ENCODE measurements at places on chromosomes 1 and 21.

GRCh38 chr1:6246497-6247467 is 2.8 kb downstream of the HES3 start:
- DNase-seq: peak; percentile 72

DNA sequence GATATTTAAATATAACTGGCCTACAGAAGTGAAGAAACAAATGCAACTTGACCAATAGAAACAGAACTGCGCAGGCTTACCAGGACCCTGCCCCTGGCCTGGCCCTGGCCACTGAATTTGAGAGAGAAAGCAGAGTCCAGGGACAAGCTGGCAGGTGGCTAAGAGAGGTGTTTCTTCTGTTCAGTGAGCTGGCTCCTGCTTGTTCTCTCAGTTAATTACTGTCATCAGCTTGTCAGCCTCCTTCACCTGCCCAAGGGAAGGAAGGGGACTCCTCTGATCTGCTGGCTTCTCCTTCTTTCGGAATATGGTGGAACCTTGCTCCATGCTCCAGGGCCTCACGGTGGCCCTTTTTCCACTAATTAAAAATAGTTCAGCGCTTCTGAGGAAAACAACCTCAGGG is 388.4 kb downstream of the DISC1 start:
- no peak for DNase-seq

DNA sequence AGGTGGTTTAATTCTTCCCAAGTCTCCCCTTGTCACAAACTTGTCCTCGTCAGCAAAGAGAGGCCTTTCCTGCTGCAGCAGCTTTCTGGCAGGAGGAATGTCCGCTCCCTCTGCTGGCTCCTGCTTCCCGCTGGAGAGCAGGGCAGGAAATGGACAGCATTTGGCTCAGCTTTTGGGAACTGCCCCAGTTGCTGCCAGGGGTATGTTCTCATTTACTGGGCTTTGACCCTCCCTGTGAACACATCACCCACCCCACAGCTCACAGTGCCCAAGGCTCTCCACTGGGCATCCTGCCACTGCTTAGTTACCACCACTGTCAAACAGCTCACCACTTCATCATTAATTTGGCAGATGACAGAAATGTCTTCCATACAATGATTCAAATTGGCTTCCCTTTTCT is 75.4 kb downstream of the MRPL37 start:
- peak; percentile 68 for DNase-seq

DNA sequence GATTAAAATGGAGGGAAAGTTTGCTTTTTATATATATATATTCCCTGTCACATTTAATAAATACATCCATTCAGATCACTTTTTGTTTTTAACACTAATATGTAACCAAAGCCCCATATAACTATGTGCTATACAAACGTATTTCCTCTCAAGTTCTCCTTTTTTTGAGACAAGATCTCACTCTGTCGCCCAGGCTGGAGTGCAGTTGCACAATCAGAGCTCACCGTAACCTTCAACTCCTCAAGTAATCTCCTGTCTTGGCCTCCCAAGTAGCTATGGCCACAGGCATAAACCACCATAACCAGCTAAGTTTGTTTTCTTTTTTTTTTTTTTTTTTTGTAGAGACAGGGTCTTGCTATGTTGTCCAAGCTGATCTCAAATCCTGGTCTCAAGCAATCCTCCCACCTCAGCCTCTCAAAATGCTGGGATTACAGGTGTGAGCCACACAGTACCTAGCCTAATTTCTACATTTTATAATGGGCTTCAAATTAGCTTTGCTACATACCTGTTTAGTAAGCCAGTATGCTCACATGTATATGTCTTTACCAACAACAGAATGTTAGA is 120.0 kb downstream of the TGFBR3 start:
- no peak for DNase-seq

GRCh38 chr1:25527226-25527846 is 16.1 kb upstream of the LDLRAP1 start:
- DNase-seq: no peak

- DNase-seq: no peak
Measured at GRCh38 chr1:228219962-228220780, 12.3 kb downstream of the OBSCN start.

GRCh38 chr1:31577515-31578192 is 1.3 kb downstream of the TINAGL1 start:
- peak; percentile 70 for DNase-seq

DNA sequence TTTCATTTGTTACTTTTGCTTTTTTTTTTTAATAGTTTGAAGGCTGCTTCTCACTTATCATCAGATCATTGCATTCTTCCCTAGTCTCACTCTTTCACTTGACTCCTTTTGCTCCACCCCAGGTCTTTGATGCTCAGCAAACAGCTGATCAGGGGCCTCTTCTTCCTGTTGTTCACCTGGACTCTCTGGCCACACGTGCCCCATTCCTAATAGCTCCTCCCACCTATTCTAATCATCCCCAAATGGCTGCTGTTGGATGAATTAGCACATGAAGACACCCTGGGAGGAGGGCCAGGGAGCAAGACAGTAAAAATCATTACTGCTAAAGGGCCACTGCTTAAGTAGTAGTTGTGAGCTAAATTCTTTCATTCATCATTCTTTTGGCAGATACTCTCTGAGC is 119.5 kb downstream of the MAB21L3 start:
- DNase-seq: no peak

DNA sequence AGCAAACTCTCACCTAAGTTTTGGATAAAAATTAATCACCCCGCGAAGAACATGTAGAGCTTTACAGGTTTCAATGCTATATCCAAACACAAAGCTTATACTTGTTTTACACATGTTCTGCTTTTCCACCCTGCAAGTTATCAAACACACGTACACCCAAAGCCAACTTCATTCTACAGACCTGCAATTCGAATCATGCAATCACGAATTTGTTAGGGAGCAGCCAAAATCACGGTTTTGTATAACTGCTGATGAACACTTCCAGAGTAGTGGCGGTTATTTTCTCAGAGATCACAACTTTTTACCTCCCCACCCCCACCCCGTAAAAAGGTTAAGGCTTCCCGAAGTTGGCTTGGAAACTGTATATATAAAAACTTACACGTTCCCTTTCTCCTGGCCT is 1.4 kb downstream of the HMGN1 start:
- peak; percentile 7 for DNase-seq

DNA sequence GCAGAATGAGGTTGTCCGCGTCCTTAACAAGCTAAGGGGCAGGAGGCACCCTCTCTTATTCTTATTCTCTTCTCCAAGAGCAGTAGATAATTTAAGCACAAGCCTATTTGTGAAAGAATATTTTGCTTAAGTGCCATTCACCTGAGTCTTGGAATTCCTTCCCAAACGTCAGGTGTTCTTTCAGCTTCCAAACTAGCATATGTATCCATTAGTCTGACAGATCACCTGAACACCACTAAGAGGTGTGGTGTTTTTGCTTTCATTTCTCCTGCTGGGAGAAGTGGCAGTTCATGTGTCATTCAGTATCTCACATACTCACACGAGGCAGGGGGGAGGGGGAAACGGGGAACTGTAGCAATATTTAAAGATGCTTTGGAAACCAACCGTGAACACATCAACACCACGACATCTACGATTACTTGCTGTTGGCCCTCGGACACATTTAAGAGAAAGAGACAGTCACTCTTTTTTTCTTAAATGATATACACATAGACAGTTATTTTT is 45.5 kb upstream of the RBM15 start:
- DNase-seq: no peak

GRCh38 chr21:15740383-15740782 is 10.6 kb downstream of the USP25 start:
- DNase-seq: no peak

- DNase-seq: peak; percentile 47
Measured at GRCh38 chr1:24111996-24112779, at the start of gene MYOM3. Gene MYOM3 (minus strand): TSS chr1:24112135. CDS start chr1:24108636, 3,499 bp downstream.

DNA sequence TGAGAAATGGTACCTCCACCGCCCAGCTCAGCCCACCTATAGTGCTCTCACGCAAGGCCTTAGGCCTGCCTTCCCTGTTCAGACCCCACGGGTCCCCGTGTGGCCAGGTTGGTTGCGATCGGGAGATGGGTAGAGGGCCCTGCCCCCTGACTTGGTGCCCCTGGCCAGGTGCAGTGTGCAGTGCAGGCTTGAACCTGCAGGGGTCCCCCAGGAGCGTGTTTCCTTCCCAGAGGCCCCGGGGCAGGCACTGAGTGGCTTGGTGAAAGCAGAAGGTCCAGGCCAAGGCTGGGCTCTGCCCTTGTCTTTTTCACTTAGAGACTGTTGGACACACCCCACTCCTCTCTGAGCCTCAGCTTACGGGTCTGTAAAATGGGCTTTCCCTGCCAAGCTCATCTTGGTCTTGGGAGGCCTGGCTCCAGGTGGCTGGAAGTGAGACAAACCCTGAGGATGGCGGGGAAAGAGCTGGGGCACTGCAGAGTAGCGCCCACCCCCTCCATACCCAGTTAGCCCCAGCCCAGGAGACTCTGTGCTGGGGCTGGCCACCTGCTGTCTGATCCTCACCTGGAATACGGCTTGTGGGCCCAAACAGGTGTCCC is 9.3 kb upstream of the HES5 start:
- no peak for DNase-seq

- peak; percentile 34 for DNase-seq
Measured at GRCh38 chr1:11806307-11806936, 431 bp downstream of the CLCN6 start.

DNA sequence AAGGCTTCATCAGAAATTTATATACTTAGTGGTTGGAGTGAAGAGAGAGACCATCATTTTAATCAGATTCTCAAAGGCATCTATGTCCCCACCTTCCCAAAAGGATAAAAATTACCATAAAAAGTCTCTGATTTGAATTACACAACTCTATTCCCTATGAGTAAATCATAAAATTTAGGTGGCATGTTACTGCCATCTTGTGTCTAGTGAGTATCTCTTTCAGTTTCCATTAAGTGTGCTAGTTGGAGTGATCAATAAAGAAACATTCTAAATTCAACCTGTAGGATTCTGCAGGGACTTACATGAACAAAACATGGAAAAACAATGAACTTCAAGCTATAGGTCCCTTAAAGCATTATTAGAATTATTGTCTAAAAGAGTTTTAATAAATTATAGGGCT is 655.4 kb downstream of the LTN1 start:
- peak; percentile 71 for DNase-seq

DNA sequence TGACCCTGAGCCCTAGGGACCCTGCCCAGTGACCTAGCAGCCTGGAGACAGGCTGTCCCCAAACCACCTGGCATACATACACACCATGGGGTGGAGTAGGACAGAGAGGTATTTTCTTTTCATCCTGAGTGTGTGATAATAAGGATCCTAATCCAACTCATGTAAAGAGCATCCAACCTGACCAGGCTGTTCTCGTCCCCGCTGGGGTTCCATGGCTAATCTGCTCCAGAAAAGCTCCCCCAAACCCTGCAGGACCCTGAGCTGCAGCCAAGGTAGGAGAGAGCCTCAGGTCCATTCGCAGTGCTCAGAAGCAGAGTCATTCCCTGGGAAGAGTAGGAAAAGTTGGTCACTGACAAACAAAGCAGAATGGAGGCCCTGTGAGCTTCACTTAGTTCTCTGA is 31.4 kb downstream of the KCND3 start:
- DNase-seq: no peak

DNA sequence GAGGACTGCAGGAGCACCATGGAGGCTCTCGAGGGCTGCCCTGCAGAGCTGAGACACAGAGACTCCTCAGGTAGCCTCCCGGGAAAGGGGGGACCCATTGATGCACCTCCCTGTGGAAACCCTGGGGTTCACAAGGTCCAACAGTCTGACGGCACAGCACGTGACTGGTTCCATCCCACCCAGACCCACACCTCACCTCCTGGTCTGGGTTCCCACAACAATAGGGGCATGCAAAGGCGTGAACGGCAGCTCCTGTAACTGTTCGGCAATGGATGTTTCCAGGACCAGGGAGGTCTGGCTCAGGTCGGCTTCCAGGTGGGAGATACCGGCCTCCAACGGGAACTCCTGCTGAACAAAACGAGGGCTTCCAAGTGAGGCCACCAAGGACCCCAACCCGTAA is 86.8 kb downstream of the NPHP4 start:
- no peak for DNase-seq

GRCh38 chr1:179476484-179476883 is 99.3 kb downstream of the NPHS2 start:
- no peak for DNase-seq

- DNase-seq: peak; percentile 57
Measured at GRCh38 chr1:41359211-41360073, 1.8 kb upstream of the FOXO6 start.

- peak; percentile 50 for DNase-seq
Measured at GRCh38 chr1:91502672-91503184, 2.1 kb downstream of the CDC7 start.

DNA sequence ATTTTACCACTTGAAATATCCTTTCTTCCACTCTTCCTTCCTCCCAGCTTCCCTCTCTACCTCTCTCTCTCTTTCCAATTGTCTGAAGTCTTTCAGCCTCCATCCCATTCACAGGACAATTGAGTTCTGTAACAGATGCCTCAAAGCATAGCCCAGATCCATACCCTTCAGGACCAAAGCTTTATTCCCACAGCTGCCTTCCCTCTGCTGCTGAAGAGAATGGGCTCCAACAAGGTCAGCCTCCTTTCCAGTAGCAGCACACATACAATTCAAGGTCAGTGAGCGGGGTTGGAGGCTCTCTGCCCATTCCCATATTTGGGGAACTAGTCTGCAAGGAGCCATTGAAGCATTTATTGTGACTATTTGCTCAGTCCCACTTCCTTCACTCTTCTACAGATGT is 179.9 kb downstream of the DPYD start:
- no peak for DNase-seq

GRCh38 chr1:22024485-22025367 is 23.3 kb downstream of the CELA3A start:
- DNase-seq: peak; percentile 86

GRCh38 chr1:85378534-85378933 is 86.4 kb downstream of the DDAH1 start:
- no peak for DNase-seq

DNA sequence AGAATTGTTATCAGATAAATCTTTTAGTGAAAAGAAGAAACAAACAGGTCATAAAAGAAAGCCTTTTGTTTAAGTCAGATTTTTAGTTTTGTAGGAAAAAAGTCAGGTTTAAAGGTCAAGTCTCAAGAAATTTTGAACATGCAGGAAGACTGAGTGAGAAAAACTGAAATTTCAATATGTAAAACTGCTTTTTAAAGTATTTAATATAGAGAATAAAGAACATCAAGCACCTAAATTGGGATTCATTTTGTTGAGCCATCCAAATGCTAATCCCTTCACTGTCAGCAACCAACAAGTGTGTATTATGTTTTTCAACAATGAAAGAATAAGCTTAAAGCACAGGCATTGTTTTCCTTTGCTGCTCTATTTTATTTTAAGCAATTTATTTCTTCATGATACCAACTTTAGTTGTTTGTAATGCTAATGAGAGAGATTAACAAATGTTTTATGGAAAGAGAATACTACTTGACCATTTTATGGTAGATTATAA is 114.9 kb upstream of the SERTAD4 start:
- no peak for DNase-seq

- DNase-seq: no peak
Measured at GRCh38 chr1:200033511-200034261, 6.2 kb downstream of the NR5A2 start.

- DNase-seq: no peak
Measured at GRCh38 chr1:19387045-19387467, 74.9 kb downstream of the SLC66A1 start.

GRCh38 chr21:38605236-38605635 is 107.0 kb upstream of the ERG start:
- DNase-seq: no peak

All from EL (cell line).